ENCODE measurements at places on chromosomes 7 and 10. TPM values are rescaled to one million over a fixed set of nuclear protein-coding genes. Genes with fewer than 3 reads are reported as not detected.

The SEMA3D gene
- total RNA-seq, result 3.7 TPM

The HOXA1 gene
- total RNA-seq, result 0.82 TPM

The VSTM2A gene
- 1.3 TPM for total RNA-seq

The NRP1 gene
- total RNA-seq, result 44.1 TPM

DNA sequence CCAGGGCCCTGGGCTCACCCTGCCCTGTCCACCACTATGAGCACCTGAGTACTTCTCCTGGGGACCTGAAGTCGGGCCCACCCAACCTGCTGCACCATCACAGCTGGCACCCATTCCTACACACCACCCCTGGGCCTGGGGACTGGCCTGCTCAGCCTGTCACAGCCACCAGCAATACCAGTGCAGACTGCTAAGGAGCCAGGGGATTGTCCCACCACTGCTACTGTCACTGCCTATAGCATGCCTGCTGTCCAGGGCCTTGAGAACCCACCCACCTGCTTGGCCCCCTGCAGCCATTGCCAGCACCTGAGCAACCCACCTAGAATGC is 624.8 kb upstream of the FOXK1 start:
- H3K4me1 ChIP-seq, result no peaks in the 10 kb centered on the region
- DNase-seq, result no peak
- no peaks in the 10 kb centered on the region for H3K36me3 ChIP-seq
- H3K4me3 ChIP-seq, result no peak overlapping the region
- no peaks in the 10 kb centered on the region for H3K27me3 ChIP-seq

DNA sequence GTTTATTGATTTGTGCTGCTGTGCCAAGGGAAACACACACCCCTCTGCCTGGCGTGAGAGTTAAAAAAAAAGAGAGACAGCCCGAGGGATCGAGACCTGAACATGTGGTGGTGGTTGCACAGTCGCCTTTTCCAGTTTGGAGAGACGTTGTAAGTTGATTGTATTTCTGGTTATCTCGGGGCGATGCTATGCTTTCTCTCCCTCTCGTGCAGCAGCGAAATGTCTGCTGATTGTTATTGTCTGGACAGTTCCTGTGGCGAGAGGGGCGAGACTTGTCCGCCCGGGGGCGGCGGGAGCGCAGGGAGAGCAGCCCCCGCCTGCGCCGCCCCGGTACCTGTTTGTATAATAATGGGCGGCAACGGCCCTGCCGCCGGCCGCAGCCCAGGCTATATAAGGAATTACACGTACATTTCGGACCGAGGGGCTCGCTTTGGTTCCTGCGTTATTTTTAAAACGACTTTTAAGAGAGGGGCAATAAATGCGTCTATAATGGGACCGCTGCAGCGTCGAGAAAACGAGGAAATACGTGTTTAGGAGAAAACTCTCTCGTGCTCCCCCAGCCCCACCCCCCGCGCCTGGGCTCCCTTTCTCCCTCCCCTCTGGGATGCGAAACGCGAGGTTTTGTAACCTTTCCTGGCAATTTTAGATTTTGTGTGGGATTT is 1.7 kb downstream of the ZEB1 start:
- peaks cover 48% of the 10 kb centered on the region for H3K4me1 ChIP-seq
- peak; percentile 85 for DNase-seq
- H3K4me3 ChIP-seq, result peak overlapping the region; percentile 78
- H3K27ac ChIP-seq, result peak overlapping the region; percentile 98
- no peaks in the 10 kb centered on the region for H3K36me3 ChIP-seq
- H3K27me3 ChIP-seq, result no peaks in the 10 kb centered on the region

GRCh38 chr7:2124604-2125345 is 108.0 kb downstream of the MAD1L1 start:
- H3K36me3 ChIP-seq, result no peaks in the 10 kb centered on the region
- no peak overlapping the region for H3K4me3 ChIP-seq
- H3K4me1 ChIP-seq, result peaks cover 8% of the 10 kb centered on the region
- H3K27me3 ChIP-seq, result no peaks in the 10 kb centered on the region

GRCh38 chr10:73017955-73018480 is 63.4 kb upstream of the PLA2G12B start:
- no peak overlapping the region for H3K27ac ChIP-seq
- H3K36me3 ChIP-seq, result peaks cover 44% of the 10 kb centered on the region
- no peak overlapping the region for H3K4me3 ChIP-seq
- no peak for DNase-seq

- H3K27me3 ChIP-seq, result no peaks in the 10 kb centered on the region
- H3K36me3 ChIP-seq, result no peaks in the 10 kb centered on the region
- no peak overlapping the region for H3K4me3 ChIP-seq
- no peaks in the 10 kb centered on the region for H3K4me1 ChIP-seq
These were observed 600.1 kb upstream of the AUTS2 start for GRCh38 chr7:68998136-68998535.

DNA sequence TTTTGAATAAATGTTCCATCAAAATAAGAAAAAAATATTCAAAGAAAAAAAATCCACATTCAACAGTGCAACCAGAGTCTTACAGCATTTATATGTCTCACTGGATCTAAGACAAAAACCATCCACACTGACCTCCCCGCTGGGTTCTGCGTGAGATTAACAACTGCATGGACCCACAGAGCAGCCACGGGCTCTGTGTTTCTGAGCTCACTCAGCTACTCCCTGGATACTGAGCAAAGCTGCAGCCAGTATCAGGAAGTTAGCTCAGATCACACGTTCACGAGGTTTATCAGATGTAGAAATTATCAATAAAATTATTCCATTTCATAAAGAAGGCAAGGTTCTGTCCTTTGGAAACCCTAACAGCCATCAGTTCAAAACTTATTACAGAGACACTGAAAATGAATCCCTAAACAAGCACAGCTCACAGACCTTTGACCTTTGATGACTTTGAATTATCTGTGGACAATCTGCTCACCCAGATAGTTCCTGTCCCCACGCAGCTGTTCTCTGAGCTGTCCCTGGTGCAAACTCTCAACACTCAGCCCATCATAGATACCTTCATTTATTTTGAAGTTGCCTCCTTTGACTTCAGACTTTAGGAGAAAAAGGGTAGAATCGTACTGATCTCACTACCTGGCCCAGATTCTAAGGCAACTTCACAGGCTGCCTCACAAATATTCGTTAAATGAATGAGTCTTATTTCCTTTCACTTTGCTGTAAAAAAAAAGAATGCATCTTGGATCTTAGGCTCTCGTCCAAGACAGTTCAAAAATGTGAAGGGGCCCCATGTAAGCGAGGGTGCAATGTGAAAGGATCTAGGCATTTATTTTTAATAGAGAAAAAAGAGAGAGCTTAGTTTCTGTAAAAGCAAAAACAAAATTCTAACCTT is 67.7 kb upstream of the SVIL start:
- H3K4me1 ChIP-seq, result peaks cover 72% of the 10 kb centered on the region
- no peaks in the 10 kb centered on the region for H3K27me3 ChIP-seq
- peaks cover 5% of the 10 kb centered on the region for H3K36me3 ChIP-seq
- no peak overlapping the region for H3K4me3 ChIP-seq
- peak overlapping the region; percentile 83 for H3K27ac ChIP-seq

DNA sequence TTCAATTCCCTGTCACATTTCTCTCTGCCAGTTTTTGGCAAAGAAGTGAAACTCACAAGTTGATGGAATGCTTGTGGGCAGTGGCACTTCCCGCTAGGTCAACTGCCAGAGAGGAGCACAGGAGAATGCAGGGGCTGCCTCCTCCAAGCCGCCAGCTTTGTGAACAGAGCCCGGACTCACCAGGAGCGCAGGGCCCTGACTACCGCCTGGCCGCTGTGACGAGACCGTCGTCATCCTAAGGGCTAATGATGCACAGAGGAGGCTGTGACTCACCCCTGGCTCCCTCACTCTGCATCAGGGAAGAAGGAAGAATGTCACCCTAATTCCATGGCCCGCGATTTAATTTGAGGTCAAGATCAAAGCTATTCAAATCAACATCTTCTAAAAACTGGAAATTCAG is 123.9 kb downstream of the TAX1BP1 start:
- DNase-seq, result no peak
- no peaks in the 10 kb centered on the region for H3K27me3 ChIP-seq
- H3K4me1 ChIP-seq, result no peaks in the 10 kb centered on the region
- no peak overlapping the region for H3K4me3 ChIP-seq
- no peaks in the 10 kb centered on the region for H3K36me3 ChIP-seq

DNA sequence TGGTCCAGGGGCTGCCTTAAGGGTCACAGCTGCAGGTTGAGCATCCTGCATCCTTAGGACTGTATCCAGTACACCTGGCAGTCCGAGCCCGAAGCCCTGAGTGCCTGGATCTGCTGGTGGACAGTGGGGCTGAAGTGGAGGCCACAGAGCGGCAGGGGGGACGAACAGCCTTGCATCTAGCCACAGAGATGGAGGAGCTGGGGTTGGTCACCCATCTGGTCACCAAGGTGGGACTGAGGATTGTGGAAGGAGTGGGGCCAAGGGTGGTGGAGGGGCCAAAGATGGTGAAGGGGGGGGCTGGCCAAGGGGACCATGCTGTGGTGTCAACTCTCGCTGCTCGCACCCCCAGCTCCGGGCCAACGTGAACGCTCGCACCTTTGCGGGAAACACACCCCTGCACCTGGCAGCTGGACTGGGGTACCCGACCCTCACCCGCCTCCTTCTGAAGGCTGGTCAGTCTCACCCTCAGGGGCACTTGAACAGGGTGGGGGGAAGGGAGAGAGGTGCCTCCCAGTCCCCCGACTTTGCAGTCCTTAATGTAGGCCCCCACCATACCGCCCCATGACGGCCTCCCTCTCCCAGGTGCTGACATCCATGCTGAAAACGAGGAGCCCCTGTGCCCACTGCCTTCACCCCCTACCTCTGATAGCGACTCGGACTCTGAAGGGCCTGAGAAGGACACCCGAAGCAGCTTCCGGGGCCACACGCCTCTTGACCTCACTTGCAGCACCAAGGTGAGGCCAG is 5.3 kb downstream of the NFKB2 start:
- H3K27ac ChIP-seq, result peak overlapping the region; percentile 99
- H3K4me1 ChIP-seq, result peaks cover 98% of the 10 kb centered on the region
- no peak overlapping the region for H3K4me3 ChIP-seq
- no peaks in the 10 kb centered on the region for H3K27me3 ChIP-seq
- peaks cover 34% of the 10 kb centered on the region for H3K36me3 ChIP-seq

DNA sequence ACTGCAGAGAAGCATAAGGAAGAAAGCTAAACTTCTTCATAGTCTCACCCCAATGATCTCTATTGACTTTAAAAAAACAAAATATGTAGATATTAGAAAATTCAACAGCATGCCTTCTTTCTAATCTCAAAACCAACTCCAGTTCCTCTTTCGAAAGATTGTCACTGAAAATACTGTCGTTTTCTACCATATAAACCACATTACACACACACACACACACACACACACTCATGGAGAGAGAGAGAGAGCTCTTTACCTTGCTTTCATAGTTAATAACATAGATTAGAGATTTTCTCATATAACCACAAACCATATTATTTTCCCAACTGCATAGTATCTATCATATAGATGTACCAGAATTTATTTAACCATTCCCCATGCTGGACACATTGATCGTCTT is 296.2 kb upstream of the MGMT start:
- no peaks in the 10 kb centered on the region for H3K36me3 ChIP-seq
- no peaks in the 10 kb centered on the region for H3K4me1 ChIP-seq
- no peak for DNase-seq
- H3K4me3 ChIP-seq, result no peak overlapping the region
- no peaks in the 10 kb centered on the region for H3K27me3 ChIP-seq

GRCh38 chr7:17441557-17441956 is 143.1 kb downstream of the AHR start:
- no peak overlapping the region for H3K27ac ChIP-seq
- no peaks in the 10 kb centered on the region for H3K27me3 ChIP-seq
- no peak overlapping the region for H3K4me3 ChIP-seq
- no peak for DNase-seq

DNA sequence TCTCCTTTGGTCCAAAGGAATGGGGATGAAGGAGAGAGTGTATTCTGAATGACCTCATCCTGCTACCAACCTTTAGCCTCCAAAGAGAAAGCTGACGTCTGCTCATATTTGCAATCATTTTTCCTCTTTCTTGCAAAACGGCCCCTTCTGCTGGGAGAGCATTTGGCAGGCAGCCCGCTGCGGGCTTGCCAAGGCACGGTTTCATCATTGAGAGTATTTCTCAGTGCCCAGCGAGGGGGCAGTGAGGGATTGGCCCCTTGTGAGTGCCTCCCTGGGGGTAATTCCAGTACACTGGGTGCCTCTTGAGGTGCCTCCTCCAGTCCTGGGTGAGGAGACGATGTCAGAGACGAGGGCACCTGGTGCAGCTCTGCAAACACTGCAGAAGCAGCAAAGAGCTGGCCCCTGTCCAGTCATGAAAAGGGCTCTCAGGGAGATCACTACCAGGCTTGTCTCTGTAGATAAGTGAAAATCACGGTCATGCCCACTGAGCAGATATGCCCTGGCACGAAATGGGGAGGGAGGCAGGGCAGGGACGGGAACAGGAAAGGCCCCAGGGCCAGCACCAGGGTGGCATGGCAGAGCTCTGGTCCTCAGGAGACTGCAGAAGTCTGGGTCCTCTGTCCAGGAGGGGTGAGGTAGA is 48.7 kb upstream of the SHH start:
- no peak overlapping the region for H3K4me3 ChIP-seq
- H3K27ac ChIP-seq, result no peak overlapping the region
- no peaks in the 10 kb centered on the region for H3K4me1 ChIP-seq
- DNase-seq, result peak; percentile 55

GRCh38 chr10:85457191-85457590 is 909.4 kb downstream of the GRID1 start:
- DNase-seq, result no peak
- H3K4me3 ChIP-seq, result no peak overlapping the region
- no peaks in the 10 kb centered on the region for H3K4me1 ChIP-seq

DNA sequence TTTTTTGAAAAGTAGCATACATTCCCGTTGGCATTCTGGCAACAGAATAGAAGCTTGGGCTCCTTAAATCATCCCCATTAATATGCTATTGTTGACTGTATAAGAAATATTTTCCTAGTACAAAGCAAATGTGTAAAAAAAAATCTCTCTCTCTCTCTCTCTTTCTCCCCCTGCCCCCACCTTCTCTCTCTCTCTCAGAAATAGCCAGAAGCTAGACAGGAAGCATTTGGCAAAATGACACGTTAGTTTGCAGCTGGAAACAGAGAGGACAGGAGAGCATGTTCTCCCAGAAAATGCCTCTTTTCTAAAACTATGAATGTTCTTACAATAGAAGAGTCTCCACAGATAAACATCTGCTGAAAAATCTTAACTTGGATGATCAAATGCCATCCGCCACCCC is 59.6 kb upstream of the AKR1E2 start:
- no peaks in the 10 kb centered on the region for H3K27me3 ChIP-seq
- no peaks in the 10 kb centered on the region for H3K36me3 ChIP-seq
- DNase-seq, result no peak

DNA sequence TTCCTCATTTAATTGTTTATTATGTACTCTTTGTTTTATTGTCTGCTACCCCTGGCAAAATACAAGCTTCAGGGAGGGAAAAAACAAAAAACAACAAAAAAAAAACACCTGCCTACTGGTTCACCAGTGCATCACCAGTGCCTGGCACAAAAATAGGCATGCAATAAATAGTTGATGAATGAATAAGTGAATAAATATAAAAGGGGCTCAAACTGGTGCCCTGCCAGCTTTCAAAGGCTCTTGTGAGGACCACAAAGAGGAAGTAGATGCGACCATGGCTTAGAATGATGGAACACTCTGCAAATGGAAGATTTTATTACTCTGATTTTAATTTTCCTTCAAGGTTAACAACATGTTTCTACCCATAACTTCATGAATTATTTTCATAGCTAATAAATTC is 213.0 kb upstream of the INHBA start:
- no peaks in the 10 kb centered on the region for H3K36me3 ChIP-seq
- H3K27ac ChIP-seq, result peak overlapping the region; percentile 77
- H3K27me3 ChIP-seq, result no peaks in the 10 kb centered on the region
- no peak overlapping the region for H3K4me3 ChIP-seq
- DNase-seq, result no peak
- H3K4me1 ChIP-seq, result peaks cover 18% of the 10 kb centered on the region
